RPMI8226 (cell line): ENCODE measurements at places on chromosomes 11 and 22.

GRCh38 chr11:128904656-128905344 lies 13.6 kb downstream of the KCNJ5 start:
- DNase-seq, result no peak

DNA sequence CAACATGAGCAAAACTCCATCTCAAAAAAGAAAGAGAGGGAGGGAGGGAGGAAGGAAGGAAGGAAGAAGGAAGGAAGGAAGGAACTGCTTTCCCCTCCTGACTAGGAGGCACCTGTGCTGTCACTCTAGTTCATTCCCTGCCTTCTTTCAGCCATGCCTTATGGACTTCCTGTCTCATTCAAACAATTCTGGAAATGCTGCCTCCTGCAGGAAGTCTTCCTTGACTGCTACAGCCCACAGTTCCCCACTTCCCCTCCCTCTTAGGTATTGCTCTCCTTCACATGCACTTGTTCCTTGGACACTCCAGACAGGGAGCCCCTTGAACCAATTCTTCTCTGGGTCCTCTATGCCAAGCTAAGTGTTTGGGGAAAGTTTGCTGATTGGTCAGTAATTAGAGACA lies 31.6 kb upstream of the WNT11 start:
- peak; percentile 29 for DNase-seq

GRCh38 chr22:22348127-22348814 lies 103.7 kb downstream of the VPREB1 start:
- DNase-seq, result peak; percentile 27

GRCh38 chr11:359181-359714 lies 10.1 kb upstream of the B4GALNT4 start:
- DNase-seq, result no peak

DNA sequence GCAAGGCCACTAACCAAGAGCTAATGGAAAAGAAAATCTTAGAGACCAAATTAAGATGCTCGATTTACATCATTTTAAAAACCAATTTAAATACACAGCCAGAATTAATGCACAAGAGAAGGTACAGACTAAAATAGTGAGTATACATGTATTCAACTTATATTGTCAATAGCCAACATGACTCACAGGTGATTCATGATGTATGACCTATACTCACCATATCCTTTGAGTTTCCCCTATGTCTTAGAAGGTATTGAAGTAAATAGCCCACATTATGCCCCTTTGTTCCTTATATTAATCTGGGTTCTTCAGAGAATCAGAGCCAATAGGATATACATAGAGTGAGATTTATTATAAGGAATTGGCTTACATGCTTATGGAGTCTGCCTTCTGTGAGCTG lies 97.5 kb upstream of the ANO3 start:
- no peak for DNase-seq

GRCh38 chr11:128497776-128498095 lies 89.6 kb downstream of the ETS1 start:
- DNase-seq, result no peak

GRCh38 chr11:95149651-95150364 lies 60.2 kb downstream of the ENDOD1 start:
- DNase-seq, result no peak

DNA sequence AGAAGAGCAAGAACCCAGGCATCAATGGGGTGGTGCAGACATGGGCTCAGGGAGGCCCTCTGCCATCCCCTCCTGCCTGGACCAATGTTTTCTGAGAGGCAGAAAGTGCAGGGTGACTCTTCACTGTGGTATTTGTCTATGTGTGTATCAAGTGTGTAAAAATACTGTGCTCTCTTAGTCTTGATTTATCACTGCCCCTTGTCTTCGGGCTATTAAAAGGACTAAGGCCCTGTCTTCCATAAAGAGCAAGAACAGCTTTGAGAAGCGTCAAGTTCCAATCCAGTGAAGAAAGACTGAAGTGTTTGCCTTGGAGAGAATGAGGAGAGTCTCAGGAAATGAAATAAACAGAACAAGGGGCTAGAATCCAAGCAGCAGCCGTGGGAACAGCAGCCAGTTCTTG lies 14.4 kb downstream of the PRSS23 start:
- DNase-seq, result no peak

DNA sequence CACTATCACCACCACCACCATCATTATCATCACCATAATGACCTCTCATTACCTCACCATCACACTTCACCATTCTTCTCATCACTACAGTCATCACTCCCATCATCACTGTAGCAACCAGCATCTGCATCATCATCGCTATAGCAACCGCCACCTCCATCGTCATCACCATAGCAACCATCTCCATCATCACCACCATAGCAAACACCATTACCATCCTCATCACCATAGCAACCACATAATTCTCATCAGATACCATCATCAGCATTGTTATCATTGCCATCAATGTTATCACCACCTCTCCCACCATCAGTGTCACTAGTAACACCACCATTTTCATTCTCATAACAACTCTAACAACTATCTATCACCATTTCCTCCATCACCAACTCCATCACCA lies 23.1 kb upstream of the CD82 start:
- no peak for DNase-seq

DNA sequence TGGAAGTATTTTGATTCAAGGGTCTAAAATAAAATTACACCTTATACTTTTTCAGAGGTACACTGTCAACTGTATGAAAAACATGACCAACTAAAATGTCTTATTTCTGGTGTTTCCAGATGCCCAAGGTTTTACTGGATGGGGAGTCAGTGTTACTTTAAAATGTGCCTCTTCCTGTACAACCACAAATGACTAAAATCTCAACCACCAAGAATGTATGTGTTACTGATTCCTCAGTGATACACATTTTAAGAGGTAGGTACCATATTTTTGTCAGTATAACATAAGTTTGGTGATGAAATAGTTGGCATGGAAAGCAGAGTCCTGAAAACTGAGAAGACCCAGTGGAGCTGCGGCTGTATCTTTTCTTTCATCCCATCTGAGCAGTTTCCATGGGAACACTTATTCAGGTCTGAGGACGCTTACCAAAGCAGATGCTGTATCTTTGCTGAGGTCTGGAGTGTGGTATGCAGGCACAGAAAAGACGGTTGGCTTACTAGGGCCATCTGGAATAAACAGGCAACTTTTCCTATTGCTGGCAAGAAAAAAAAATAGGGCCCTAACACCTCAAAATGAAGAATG lies 21.2 kb upstream of the TP53AIP1 start:
- DNase-seq, result no peak

DNA sequence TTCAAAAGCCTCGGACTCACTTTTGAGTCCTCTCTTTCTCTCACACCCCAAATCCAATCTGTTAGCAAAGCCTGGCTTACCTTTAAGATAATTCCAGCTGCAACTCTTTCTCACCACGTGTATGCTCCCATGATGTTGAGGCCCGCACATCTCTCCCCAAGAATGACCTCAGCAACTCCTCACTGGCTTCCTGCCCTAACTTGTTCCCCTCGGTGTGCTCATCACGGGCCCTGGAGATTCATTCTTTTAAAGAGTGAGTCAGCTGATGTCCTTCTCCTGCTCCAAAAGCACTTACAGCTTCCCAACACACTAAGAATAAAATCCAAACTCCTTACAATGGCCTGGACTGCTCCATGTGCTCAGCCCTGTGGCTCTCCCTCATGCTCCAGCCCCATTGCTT lies 1041.3 kb downstream of the OPCML start:
- DNase-seq, result no peak

DNA sequence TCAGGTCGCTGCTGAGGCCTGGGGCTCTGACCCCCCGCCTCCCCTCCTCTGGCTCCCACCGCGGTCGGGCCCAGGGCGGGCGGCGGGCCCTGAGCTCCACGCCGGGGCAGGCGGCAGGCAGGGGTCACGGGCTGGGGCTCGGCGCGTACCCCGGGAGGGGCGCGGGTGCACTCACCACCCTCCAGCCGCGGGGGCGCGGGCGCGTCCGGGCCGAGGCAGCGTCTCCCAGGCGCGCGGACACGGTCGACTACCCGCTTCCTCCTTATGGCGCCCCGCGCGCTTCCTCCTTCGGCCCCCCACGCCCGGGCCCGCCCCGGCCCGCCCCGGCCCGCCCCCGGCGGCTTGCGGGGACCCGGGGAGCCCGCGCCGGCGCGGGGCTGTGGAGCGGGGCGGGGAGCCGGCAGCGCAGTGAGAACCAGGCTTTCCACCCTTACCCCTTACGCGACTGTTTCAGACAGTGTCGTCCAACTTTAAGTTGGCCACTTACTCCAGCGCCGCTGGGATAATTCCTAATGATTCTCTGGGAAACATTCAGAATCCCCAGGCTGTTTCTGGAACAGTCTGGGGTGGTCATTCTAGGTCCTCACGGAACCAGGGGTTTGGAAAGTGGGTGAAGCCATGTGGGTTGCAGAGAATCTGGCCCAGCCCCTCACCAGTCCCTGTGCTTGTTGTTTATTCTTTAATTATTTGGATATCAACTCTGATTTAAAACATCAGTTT lies at the start of gene BID:
Gene BID, minus strand, starts transcription at position 264 of the 720 bp plus-strand sequence. CDS start 24,353 bp downstream, outside the sequence.
- peak; percentile 38 for DNase-seq

- DNase-seq, result peak; percentile 54
Measured at GRCh38 chr22:39808081-39808480, 85.5 kb downstream of the ENTHD1 start.

DNA sequence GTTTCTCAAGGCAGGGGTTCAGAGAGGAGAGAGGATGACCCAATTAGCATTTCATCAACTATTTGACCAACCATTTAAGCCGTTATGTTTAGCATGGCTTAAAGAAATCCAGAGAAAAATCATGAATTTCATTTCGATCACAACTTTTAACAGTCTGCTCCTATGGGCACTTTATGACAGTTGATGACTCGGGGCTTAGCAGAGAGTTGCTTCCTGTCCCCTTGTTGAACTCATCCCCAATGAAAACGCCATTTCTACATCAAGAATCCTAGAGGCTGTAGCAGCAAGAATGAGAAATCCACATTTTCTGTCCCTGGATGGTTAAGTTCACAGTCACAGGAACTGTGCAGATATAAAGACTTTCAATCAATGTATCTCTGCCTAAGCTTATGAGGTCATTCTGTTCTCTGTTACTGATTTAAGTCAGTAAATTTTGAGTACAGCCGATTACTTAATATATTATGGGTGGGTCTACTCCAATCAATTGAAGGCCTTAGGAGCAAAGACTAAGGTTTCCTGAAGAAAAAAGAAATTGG lies 81.1 kb downstream of the BDNF start:
- DNase-seq, result no peak

DNA sequence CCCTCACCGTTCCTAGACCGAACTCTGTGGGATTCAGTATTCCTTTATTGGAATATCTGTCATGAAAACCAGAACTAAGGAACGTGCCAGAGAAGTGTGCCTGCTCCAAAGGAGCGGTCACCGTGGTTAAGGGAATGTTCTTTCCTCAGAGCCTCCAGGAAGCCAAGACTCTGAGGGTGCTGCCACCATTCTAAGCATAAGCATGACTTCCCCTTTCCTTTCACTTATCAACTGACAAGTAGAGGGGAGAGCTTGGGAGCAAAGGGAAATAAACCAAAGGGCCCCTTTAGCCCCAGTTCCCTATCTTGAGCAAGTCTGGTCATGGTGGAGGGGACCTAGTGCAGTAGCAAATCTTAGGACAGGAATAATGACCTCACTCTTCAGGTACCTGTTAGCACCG lies 26.8 kb downstream of the CTR9 start:
- DNase-seq, result no peak

DNA sequence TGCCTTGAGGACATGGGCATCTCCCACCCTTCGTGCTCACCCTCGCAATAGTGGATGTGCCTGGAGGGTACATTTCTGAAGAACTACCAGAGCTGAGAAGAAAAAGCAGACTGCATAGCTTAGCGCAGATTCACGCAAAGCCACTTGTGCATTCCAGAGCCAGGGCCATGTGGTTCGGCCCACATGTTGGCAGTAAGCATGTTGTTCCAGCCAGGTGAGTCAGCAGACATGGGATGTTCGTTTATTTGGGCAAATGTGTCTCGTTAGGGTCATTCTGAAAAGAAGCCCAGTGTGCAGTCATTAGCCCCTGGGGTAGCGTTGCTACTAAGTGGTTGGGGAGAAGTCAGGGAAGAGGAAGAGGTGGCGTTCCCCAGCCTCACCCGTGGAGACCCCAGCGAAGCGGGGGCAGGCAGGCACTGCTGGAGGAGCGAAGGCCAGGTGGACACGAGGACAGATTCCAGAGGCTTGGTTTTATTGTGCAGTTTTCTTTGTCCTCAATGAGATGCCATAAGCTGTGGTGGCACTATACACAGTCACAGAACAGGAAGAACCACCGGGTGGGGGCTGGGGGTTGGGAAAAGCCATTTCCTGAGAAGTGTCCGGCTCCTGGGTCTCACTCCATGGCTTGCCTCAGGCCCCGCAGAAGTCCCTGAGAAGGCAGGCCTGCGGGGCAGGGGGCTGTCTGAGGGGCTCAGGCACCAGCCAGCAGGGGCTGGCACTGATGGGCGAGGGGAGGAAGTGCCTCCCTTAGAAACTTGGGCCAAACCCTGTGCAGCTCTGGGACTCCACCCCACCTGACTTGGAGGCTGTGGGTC lies 5.0 kb downstream of the THY1 start:
- no peak for DNase-seq

DNA sequence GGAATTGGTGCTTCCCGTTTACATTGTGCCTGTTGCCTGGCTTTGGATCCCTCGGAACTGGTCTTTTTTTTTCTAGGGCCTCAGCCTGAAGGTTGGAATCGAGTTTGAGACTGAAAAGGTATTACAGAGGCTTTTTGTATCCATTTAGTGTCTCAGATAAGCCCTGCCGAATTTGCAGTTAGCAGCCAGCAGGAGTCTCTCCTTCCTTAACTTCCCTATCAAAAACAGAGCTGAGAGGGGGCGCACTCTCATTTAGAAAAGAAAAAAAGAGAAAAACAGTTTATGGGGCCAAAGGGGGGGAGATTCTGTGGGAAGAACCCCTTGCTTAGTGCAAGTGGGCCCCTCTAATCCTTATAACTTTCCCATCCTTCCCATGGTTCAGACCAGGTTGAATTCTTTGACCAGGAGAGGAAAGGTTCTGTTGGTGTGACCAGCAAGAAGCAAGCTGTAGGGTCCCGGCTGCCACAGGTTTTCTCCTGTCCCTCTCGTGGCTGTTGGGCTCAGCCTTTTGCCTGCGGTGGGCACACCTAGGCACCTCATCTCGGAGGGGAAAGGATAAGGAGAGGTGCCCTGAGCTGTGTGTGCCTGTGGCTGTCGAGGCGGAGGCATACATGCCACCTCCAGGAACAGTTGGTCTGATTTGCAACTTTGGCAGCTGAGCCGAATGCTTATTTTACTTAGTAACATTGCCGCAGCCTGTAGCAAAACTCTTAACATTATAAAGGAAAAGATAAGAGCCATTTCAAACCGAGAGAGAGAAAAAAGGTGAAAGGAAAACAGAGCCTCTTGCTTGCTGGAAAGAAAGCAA lies 565.0 kb upstream of the CNTN5 start:
- no peak for DNase-seq
